ENCODE measurements at places on chromosomes 11 and 22.
A peak's percentile ranks its signal among the peaks of the same experiment; 100 is the strongest.

DNA sequence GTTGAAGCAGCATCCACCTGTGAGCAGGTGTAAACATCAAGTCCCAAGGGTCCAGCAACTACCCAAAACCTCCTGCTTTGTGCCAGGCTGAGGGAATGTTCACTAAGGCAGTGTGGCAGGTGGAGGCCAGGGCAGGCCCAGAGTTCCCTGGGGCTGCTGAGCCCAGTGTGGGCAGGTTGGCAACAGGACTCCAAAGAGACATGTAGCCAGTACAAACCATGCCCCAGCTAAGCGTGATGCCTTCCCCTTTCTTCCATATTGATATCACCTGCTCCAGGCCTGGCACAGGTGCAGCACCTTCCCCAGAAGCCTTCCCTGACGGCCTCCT, 30.0 kb upstream of the SCUBE2 start:
- no peak for DNase-seq

DNA sequence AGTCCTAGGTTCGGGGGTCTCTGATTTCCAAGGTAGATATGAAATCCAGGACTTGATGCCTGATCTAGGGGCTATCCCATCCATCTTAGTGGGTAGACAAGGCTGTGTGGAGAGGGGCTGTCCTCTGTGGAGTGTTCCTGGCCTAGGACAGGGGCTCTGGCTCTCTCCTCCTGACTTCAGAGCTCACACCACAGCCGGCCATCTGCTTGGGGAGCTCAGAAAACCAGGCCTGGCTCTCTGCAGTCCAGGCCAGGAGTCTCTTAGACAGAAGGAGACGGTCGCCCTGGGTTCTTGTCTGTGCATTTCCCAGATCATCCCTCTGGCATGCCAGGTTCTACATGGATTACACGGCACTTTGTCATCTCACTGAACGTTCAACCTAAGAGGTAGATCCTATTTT, 17.9 kb downstream of the TUB start:
- no peak for DNase-seq

DNA sequence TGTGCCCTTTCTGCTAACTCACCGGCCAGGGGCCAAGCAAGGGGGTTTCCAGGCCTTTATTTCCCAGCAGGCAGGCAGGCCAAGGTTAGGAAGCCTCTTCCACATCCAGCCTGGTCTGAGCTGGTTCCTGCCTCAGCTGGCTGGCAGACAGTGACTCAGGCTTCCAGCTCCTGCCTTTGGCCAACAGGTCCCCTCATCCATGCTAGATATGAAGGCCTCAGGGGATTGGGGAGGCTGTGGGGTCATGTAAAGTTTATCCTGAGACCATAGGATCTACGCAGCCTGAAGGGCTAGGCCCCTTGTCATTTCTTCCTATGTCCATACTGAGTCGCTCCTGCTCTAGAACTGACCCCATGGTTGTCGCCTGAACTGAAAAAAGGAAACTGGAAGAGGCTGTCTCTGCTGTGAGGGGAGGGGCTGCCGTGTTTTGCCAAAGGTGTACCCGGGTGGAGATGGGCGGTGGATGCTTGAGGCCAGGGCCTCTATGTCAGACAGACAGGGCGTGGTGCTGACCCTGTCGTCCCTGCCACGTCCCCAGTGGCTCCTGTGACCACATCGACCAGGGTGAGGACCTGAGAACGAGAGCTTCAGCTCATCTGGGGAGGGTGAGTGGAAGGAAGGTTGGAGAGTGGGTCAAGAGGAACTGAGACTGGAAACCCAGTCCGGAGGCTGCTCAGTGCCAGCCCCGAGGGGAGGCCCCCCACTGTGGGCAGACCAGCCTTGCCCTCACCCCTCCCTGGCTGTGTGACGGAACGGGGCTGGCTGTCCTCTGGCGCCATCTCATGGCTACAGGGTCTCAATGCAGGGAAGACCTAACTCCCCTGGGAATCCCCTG, 17.0 kb downstream of the P2RY6 start:
- peak; percentile 82 for DNase-seq

DNA sequence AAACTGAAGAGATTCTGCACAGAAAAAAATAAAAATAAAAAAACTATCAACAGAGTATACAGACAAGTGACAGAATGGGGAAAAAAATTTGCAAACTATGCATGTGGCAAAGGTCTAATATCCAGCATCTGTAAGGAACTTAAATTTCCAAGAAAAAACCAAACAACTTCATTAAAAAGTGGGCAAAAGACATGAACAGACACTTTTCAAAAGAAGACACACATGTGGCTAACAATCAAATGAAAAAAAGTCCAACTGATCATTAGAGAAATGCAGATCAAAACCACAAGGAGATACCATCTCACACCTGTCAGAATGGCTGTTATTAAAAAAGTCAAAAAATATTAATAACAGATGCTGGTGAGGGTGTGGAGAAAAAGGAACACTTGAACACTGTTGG, 64.3 kb downstream of the APIP start:
- DNase-seq = no peak
